A549 treated with dexamethasone at 1 μM for 4 hours (cell line): ENCODE measurements at places on chromosomes 16 and 17. TPM values are rescaled to one million over a fixed set of nuclear protein-coding genes. Genes with fewer than 3 reads are reported as not detected.

The TBC1D3 gene
- total RNA-seq: not detected in 5 replicates

The CARD14 gene
- total RNA-seq: 0.22 to 0.42 TPM (median 0.38 TPM) in 5 replicates

The HOXB7 gene
- 28.6 to 35.7 TPM (median 31.4 TPM) in 5 replicates for total RNA-seq

The STH gene
- not detected in 5 replicates for total RNA-seq

The TMEM170A gene
- 12.0 to 15.9 TPM (median 14.5 TPM) in 5 replicates for total RNA-seq

The PRSS33 gene
- not detected in 5 replicates for total RNA-seq

The KRT28 gene
- total RNA-seq: not detected in 5 replicates

The WNT9B gene
- 0.05 to 0.06 TPM in 2 of 5 replicates, not detected in the others for total RNA-seq

The TEN1 gene
- 20.4 to 22.4 TPM (median 22.0 TPM) in 5 replicates for total RNA-seq

The FBXO39 gene
- total RNA-seq: 0.05 TPM in 1 of 5 replicates, not detected in the others

The CDRT15L2 gene
- total RNA-seq: not detected in 5 replicates

The GFOD2 gene
- 14.3 to 17.7 TPM (median 16.4 TPM) in 5 replicates for total RNA-seq
